ENCODE measurements at places on chromosomes 3 and 15. TPM values are rescaled to one million over a fixed set of nuclear protein-coding genes. Genes with fewer than 3 reads are reported as not detected.

The ADGRG7 gene
- not detected for total RNA-seq

- no peak for DNase-seq
Observed at GRCh38 chr15:36988947-36989346, 111.4 kb downstream of the MEIS2 start.

DNA sequence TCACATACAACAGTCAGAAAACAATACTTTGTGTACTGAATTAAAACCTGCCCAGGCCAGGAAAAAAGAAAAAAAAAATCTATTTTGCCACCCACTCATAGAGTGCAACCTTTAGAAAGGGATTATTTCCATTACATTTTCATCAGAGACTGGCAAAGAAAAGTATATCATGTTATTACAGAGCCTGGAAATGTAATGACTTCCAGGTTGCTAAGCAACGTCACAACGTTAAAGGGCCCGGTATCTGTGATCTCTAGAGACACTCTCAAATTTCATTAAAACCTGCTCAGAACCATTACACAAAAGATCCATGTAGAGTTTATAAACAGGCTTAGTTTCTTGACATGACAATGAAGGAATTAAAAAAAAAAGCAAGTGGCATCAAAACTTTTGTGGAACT lies 170.5 kb downstream of the CTNNB1 start:
- DNase-seq = no peak

The STX19 gene
- 0.31 TPM for total RNA-seq

- DNase-seq = no peak
Observed at GRCh38 chr3:83096-83495, 113.5 kb upstream of the CHL1 start.

DNA sequence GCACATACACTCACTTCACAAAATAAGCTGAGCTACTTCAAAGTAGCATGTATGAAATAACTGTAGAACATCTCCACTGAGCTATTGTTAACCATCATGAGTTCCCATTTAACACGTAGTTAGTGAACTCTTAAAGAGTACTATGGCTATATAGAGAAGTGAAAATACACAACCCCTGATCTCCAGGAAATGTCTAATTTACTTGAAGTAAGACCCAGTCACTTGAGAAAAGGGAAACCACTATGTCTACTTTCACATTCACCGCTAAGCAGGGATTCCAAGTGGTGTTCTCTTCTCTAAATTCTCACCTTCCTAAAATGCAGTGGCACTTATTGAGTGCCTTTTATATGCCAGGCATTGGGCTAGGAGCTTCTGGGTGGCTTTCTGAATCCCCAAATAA lies 35.0 kb upstream of the COLQ start:
- no peak for DNase-seq

GRCh38 chr3:82927309-82928253 lies 1166.1 kb upstream of the GBE1 start:
- DNase-seq = no peak

GRCh38 chr3:127102188-127102520 lies 90.8 kb upstream of the PRR23E start:
- DNase-seq = no peak

GRCh38 chr3:88921986-88922385 lies 185.4 kb upstream of the EPHA3 start:
- DNase-seq = no peak

DNA sequence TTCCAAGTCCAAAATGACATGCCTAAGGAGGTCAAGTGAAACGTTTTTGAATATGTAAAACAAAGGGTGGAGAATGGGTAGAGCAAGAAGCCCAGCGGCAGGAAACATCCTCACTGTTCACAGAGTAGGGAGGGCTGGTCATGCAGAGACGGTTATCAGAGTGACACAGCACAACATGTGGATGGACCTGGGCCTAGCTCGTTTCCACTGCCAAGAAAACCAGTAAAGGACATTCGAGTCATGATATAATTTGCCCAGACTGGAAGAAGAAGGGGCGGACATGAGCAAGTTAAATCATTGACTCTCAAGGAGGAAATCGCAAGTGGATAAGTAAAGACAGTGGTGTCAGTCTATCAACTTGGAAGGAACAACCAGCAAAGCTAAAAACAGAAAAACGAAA lies 89.3 kb downstream of the LRIG1 start:
- peak; percentile 20 for DNase-seq

DNA sequence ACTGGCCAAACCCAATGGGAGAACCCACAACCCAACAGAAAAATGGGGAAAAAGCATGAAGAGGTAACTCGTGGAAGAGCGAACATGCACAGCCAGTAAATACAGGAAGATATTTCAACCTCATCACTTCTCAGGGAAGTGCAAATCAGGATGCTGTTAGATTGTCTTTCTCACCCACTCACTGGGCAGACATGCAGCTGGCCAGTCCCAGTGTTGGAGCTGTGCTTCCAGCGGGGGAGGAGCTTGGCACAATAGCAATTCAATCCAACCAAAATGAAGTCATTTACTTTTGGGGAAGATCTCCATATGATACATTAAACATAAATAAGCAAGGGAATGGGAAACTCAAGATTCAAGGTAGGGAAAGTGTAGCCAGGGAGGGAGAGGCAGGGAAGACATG lies 12.1 kb downstream of the WNT7A start:
- no peak for DNase-seq

DNA sequence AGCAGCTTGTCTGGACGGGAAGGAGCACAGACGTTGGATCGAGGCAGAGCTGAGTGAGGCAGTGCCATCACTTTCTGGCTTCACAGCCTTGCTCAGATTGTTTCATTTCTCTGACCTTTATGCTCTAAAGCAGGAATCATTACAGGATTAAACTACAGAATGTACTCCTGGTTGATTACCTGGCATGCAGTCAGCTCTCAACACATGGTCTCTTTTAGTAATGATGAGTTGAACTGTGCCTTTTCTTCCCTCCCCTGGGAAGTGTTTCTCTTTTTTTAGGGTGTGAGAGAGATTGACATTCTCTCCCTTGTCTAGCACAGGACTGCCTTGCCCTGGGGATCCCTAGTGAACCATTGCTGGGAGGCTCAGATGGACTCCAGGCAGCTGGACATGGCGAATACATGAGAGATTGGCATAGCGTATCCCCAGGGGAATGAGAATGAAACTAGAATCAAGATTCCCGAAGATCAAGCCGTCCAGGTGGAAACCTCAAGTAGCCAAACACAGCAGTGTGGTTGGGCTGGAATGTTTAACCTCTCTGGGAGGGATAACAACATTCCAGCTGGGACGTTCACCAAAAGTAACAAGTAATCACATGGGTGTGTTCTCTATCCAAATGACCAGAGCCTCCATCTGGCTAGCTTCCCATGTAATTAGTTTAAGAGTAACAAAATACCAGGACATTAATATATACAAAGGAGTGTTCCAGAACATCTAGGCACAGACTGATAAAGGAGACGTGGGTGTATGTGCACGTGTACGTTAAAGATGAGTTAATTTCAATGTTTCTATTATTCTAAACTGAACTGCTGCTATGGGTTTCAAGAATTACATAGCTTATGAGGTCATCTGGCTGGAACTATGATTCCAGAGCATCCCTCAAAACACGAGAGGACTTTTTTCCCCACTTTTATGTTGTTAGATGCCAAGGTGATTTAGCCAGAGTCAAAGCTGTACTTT lies 118.6 kb upstream of the NR2E3 start:
- no peak for DNase-seq

GRCh38 chr3:182920515-182921084 lies 59.7 kb downstream of the DCUN1D1 start:
- DNase-seq = no peak

DNA sequence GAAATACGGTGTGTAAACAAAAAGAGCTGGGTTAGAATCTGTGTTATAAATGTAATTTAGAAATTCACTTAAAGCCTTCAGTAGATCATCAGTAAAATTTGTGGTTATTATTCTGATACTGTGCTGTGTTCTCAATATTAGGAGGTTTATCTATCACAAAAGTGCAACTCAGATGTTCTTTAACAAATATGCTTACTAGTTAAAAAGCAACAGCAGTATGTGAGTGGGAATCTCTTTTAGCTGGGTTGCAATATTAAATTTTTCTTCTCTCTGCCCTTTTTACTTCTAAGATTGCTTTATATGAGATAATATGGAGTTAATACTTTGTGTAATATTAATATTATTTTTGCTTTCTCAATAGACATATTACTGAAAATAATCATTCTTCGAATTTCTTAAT lies 53.4 kb downstream of the CHD2 start:
- DNase-seq = no peak

The EID1 gene
- total RNA-seq = 256 TPM

- no peak for DNase-seq
Observed at GRCh38 chr3:161430307-161430706, 59.0 kb upstream of the SPTSSB start.

GRCh38 chr3:13821126-13821525 lies 58.7 kb downstream of the WNT7A start:
- DNase-seq = no peak

GRCh38 chr3:190722181-190722905 lies 140.2 kb downstream of the GMNC start:
- no peak for DNase-seq

The FSTL1 gene
- total RNA-seq = 98.6 TPM

- no peak for DNase-seq
Observed at GRCh38 chr15:97902140-97902780, 58.2 kb upstream of the ARRDC4 start.

DNA sequence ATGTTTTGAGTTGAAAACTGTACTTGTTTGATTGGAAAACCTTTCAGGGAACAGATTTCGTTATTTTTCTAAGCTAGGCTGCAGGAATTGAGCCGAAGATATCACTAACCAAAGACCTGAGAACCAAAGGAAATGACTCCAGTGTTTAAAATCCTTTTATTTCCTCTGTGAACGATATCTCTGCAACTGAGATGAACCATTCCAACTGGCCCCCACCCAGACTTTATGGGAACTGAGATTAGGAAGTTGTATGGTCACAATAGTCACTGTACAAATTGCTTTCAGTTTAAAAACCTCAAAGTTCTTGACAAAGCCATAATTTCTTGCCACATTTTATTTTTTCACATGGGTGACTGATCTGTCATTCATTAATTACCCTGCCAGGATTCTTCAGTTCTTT lies 232.4 kb downstream of the RBMS3 start:
- no peak for DNase-seq

DNA sequence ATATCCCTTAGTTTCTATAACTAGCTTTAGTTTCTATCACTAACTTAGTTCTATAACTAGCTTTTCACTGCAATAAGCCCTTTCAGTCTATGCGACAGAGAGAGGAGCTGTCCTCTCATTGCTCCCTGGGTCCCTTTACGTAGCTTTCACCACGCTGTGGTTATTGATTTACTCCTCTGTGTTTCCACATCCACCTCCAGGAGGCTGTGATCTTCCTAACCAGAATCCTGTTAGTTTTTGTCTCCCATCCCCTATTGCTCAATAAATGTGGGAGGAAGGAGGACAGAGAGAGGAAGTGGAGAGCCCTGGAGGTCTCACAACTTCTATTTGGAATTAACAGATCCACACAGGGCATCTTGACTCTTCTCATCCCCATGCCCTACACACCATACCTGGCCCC lies 1036.1 kb downstream of the MCTP2 start:
- no peak for DNase-seq

GRCh38 chr3:66898155-66898554 lies 100.0 kb upstream of the KBTBD8 start:
- no peak for DNase-seq

DNA sequence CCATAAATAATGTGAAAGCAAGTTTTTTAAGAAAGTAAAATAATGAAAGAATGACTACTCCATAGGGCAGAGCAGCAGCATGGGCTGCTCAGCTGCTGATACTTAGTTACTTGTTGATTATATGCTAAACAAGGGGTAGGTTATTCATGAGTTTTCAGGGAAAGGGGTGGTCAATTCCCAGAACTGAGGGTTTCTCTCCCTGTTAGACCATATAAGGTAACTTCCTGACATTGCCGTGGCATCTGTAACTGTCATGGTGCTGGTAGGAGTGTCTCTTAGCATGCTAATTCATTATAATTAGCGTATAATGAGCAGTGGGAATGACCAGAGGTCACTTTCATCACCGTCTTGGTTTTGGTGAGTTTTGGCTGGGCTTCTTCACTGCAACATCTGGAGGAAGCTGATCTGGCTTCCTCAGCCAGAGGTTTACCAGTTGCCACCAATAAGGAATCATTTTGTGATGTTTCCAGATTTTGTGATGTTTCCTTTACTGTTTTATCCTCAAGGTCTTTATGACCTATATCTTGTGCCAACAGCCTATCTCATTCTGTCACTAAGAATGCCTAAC lies 121.8 kb upstream of the CHL1 start:
- DNase-seq = peak; percentile 34

DNA sequence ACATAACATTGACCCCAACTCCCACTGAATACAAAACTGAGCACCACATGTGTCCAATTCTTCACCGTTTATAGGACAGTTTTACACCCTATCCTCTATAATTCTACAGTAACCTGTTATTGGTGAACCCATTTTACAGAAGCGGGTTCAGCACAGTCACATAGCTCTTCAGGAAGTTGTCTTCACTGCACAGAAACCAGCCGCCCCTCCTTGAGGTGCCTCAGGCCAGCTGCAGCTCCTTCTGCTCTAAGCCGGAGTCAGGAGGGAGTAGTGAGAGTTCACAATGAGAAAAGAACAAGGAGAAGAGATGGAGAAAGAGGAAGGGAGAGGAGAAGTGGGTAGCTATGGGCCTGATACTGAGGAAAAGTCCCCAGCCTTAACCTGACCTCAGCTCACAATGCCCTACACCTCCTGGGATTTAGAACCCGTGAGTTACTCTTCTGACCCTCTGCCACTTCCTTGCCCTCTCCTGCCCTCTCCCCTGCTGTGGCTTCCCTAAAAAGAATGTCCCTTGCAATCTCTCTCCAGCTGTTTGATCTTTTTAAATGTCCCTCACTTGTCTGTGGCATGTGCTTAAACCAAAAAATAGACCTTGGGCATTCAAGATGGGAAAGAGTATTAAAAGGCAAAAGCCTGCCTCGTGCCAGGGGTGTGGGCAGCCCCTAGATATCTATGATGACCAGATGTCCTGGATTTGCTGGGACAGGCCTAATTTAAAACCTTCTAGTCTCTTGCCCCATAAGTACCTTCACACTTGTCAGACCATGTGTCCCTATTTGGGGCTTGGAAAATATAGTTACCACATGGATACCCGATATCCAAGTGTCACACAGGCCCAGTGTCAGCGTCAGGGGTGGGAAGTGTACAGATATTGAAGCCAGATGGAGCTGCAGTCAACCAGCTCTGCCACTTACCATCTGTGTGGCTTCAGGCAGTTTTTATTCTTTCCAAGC lies 71.3 kb upstream of the HES1 start:
- DNase-seq = no peak

DNA sequence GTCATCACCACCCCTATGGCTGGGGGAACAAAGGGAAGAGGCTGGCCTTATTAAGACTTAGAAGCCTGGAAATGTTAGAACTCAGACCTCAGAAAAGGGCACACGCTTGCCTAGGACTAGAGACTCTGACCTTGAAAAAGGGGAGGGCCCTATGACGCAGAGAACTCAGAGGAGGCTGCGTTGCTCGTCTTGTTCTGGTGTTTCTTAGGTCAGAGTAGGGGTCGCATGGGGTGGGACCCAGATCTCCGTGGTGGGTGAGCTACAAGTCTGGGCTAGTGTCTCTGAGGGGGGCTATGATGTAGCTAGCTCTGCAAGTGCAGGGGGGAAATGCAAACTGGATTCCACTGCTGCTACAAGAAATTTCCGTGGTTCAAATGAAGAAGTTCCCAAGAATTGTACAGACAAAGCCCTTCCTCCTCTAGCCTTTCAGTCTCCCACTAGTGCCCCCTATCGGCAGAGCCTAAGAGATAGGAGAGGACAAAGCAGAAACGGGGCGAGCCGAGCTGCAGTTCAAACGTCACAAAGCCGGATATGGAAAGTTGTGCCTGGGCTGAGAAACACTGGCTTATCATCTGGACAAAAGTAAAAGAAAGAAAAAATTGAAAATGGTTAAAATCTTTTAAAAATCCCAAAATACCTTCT lies 392.9 kb upstream of the ROBO2 start:
- no peak for DNase-seq

- no peak for DNase-seq
Observed at GRCh38 chr15:44087578-44088465, 107.2 kb downstream of the FRMD5 start.

The ITGB5 gene
- total RNA-seq = 48.8 TPM
